ENCODE measurements at places on chromosomes 7 and 10.

DNA sequence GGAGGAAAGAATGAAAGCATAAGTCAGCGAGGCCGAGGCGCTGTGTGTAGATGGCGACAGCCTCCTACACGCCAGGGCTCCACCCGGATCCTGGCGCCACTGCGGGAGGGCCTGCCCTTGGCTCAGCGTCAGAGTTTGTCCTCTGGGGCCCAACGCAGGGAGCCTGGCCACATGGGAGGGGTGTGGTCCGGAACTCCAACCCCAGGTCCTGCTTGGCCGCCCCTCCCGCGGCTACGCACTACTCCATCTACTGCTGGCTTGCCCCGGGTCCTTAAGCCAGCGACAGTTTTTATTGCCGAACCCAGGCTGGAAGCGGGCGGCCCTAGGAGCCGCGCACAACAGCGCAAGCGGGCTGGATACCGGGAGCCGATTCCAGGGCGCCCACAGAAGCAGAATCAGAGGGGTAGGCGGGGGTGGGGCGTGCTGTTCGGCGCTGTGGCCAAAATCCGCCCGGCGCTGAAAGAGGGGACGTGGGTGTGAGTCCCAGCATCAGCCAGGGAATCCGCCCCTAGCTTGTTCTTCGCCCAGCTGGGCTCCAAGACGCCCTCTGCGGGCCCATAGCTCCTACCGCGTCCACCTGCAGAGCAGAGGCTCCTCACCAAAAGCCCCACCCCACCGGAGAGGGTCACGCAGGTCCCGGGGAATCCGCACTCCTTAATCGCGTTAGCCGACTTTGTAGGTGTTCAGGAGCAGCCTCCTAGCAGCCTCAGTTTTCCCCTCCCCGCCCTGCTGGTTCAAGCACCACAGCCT, 4.5 kb downstream of the KAZALD1 start:
- no peak for DNase-seq

GRCh38 chr7:81248420-81248819, 329.6 kb upstream of the SEMA3C start:
- no peak for DNase-seq

DNA sequence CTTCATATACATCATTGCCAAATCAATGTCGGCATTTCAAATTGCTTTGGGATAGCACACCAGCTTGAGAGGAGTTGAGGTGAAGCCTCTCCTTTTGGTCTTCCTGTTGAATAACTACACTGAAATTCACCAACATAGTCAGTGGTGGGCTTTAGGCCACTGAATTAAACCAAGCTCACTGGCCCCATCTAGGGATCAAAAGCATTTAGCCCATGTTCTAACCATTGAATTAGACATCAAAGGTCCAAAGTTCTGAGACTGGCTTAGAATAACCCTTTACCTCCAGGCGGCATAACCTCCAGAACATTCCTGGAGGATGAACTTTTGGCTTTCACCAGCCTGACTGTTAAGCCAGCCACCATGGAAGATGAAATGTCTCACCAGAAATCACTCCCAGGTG, 54.6 kb downstream of the BPGM start:
- no peak for DNase-seq

DNA sequence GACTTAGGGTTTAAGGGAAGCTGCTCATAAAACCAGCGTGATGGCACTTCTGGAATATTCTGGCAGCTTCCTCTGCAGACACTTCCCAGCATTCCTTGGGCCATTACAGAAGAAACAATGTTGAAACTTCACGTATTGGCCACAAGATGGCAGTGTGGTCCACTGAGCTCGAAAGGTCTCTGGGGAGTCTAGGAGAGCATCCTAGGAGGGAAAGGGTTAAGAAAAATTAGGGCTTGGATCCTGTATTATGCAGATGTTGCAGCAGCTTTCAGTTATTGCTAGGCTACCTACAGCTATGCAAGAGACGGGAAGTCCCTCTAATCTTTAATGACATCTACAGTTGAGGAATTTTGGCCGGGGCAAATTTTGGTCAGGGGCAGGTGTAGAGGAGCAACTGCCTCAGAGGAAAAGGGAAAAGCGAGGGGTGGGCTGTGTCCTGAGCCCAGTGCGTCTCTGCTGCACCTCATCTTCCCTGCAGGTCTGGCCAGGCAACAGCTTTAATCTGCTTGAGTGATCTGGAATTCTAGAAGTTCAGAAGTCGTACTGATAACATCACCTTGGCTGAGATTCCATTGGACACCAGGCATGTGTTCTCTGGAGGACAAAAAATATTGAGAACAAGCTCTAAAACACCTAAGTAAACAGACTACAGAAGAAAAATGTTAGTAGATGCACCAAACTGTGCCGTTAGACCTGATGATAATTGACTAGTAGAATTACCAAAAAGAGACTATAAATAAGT, 220.8 kb upstream of the PRSS58 start:
- peak; percentile 12 for DNase-seq

DNA sequence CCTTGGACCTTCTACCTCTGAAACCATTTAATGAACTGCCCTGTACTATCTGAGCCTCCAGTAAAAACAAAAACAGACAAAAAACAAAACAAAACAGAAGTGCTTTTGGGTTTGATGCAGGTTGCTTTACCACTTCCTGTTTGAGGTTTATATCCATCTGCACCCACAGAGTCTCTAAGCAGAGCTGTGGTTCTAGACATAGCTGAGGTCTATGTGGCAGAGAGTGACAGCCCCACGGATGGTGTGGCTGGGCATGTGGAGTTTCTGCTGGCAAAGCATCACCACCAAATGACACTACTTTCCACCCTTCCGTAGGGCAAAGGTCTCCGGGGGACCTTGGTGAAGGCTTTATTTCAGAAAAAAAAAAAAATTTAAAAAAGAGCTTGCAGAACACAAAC, 754.2 kb downstream of the GRID1 start:
- no peak for DNase-seq

GRCh38 chr10:130807721-130808120, 503.8 kb downstream of the TCERG1L start:
- no peak for DNase-seq

Data from NCI-H1048 (cell line).